HT-29 (cell line): ENCODE measurements at places on chromosomes 7 and 10.

DNA sequence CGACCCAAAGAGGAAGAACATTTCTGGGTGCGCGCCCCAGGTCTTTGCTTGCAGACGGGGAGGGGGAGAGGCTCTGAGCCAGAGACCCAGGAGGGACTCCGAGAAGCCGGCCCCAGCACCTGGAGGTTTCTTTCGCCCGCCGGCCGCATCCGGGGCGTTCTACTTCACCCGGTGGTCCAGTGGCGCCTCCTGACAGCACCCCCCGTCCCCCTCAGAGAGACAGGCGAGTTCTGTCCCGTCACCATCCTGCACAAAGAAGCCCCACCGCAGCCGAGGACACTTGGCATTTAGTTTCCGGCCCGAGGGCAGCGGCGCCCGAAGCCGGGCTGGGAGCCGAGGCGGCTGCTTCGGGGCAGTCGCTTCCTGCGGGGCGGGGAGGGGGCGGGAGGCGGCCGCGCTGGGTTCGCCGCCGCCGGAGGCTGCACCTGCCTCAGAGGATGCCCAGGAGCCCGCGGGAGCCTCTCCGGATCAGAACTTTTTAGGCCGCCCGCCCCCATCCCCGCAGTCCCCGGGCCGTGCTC, at the start of gene TMEM178B:
Gene TMEM178B (plus strand): TSS at position 424 of the 521 bp plus-strand sequence.
- DNase-seq, result peak; percentile 38

DNA sequence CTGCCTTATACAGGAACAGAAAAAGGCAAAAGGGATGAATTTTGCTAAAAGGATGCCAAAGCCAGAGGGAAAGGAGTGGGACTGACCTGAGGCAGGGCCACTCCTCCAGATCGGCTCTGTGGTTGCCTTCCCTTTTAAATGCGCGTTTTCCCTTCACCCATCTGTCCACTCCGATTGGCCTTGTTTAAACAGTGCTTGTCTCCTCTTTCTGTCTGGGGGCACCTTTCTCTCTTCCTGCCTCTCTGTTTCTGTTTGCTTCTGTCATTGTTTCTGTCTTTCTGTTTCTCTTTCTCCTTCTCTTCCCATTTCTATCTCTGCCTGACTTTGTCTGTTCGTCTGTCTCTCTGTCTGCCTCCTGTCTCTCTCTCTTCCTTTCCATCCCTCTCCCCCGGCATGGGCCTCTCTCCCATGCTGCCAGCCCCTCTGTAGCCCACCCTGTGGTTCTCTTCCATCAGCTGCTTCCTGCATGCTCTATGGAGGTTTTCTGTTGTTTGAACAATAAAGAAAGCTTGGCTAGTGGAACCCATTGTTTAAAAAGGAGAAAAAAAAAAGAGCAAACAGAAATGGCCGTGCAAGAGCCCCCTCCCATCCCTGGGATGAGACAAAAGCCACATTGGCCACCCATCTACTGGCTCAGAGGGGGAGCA, 29.5 kb upstream of the HSPB1 start:
- DNase-seq, result no peak

- no peak for DNase-seq
These were observed 40.9 kb downstream of the ARL5B start for GRCh38 chr10:18699849-18700840.

DNA sequence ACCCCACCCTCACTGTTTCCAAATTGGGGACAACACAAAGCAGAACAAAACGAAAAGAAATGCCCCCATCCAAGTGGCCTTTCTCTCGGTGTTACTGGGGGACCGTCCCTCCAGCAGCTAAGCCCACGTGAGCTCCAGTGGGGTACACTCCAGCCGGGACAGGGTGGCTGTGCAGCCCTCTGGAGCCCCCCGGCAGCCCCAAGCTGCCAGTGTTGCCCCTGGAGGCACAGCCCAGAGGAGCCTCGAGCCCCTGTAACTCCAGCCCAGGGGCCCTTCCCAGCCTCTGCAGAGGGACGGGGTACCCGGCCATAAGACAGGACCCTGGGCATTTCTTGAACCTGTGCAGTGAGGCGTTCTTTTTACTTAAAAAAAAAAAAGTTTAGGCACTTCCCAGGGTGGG, 124.5 kb upstream of the KCTD7 start:
- no peak for DNase-seq

DNA sequence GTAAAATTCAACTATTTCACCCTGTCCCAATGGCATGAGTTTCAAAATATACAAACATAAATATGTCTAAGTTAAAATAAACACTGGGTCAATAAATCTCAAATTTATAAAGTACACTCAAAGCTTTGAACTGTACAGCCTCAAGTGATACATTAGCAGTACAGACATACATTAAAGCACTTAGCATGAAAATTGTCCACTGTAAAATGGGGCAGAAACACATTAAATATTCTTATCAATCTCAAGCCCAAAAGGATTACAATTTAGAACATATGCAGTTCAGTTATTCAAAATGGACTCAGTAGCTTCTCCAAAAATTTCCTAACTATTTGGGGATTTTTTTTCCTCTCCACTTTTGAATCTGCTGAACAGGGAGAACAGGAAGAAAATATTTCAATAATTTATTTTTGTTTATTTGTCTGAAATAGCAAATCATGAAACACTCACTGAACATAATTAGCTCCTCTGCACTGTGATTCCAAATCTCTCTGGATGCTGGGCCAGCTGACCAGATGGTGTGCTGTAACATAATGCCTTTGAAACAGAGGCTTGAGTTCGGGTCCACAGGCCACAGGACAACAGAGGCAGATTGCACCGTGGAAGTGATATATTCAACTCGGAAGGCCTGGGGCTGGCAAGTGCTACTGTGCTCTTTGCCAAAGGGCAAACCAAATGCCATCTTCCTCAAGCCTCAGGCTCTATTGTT, 248.9 kb upstream of the LRRN3 start:
- DNase-seq, result no peak

DNA sequence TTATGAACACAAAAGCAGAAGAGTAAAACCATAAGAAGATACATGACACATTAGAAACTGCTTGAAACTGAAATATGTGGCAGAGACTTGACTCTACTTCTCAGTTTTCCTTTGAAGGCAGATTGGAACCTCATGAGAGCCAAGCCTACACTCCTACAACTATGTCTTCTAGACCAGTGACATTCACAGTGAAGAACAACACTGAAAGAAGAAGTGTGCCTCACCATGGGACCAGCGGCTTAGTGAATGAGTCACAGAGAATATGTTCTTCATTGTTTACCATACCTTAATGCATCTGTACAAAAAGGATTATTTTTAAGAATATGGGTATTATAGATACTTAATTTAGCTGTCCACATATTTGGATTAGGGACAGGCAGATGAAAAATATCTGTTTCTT, 248.3 kb downstream of the CDC14C start:
- DNase-seq, result no peak

- peak; percentile 17 for DNase-seq
These were observed 49.8 kb downstream of the KLF6 start for GRCh38 chr10:3735175-3735574.

DNA sequence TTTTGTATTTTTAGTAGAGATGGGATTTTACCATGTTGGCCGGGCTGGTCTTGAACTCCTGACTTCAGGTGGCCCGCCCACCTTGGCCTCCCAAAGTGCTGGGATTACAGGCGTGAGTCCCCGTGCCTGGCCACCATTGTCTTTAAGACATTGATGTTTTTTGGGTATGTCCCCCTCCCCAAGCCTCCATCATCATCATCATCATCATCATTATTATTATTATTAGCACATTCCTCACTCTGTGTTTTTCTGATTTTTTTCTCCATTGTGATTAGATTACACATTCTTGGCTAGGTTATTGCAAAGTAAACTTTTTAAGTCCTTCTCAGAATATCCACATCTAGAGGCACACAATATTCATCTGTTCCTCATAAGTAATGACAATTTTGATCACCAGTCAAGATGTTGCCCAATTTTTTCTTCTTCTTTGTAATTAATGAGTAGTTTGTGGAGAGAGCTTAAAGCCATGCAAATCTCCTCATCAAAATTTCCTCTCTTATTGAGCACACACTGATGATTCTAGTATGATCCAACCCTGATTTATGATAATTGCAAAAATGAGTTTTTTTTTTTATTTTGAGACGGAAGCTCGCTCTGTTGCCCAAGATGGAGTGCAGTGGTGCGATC, 47.5 kb downstream of the EPC1 start:
- DNase-seq, result no peak

GRCh38 chr7:4806983-4807597, 31.7 kb downstream of the AP5Z1 start:
- DNase-seq, result no peak

DNA sequence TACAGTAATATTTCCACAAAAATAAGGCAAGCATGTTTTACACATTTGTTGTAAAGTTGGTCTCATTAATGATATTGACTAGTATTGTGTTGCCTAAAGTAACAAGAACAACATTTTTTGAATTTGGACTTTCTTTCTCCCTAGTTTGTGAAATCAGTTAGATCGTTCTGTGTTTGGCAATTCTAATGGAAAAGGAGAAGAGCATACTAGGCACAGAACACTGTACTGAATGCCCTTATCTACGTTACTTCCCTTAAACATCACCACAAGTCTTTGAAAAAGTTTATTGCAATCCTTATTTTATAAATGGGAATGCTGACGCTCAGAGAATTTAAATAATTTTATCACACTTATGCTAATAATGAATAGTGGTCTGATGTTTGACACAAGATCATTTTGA, 372.2 kb downstream of the EXOC4 start:
- DNase-seq, result no peak

DNA sequence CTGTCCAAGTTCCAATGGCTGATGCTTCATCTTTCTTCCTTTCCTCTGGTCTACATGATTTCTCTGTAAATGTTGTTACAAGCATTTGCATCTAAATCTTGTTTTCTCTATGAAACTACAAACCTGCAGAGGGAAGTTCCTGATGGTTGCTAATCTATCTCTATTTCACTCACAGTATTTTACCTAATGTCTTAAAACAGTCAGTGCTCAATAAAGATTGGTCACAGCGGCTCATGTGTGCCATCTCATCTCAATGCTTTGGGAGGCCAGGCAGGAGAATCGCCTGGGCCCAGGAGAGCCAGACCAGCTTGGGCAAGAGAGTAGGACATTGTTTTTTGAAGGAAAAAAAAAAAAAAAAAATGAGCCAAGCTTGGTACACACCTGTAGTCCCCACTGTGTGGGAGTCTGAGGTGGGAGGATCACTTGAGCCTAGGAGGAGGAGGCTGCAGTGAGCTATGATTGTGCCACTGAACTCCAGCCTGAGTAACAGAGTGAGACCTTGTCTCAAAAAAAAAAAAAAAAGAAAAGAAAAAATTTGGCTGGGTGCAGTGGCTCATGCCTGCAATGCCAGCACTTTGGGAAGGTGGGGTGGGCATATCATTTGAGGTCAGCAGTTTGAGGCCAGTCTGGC, 71.3 kb upstream of the ARMC3 start:
- no peak for DNase-seq

DNA sequence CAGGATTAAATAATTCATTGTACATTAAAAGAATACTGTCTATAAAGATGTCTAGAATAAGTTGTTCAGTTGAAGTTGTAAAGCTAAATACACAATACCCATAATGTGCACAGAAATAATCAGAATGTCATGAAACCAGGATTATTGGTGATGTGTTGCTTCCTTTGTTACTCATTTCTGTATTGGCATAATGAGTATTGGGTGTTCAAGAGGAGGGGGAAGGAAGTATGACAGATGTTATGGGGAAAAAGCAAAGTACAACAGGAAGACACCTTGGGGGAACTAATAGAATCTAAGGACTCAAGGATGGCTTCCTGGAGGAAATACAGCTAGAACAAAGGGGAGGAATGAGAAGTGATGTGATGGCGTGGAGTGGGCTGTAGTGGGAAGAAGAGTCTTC, 15.0 kb downstream of the ANKRD1 start:
- no peak for DNase-seq

GRCh38 chr7:41890631-41891274, 187.9 kb upstream of the INHBA start:
- no peak for DNase-seq

- no peak for DNase-seq
These were observed 25.5 kb upstream of the C10orf67 start for GRCh38 chr10:23370106-23370505.

DNA sequence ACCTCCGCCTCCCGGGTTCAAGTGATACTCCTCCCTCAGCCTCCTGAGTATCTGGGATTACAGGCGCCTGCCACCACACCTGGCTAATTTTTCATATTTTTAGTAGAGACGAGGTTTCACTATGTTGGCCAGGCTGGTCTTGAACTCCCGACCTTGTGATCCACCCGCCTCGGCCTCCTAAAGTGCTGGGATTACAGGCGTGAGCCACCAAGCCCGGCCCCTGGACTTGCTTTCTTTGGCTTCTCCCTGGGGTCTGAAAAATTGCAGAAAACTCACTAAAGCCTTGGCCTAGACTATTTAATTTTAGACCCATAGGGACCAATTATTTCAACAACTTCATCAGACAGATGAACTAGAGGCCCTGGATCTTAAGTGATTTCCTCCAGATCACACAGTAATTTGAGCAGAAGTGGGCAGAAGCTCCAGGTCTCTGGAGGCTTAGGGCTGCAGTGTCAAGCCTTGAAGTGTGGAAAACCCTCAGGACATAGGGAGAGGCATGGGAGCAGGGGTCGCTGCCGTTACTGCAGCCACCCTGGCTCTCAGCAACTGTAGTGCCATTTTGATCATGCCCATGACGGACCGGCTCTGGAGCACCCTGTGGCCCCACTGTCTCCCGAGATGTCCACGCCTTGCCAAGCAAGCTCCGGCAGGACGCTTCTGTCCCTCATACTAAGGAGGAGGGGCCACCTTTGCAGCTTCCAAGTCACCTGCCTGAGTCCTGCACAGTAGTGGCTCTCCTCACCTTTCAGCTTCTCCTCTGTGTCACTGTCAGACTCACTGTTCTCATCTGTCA, 72.4 kb downstream of the DENND2A start:
- DNase-seq, result no peak

GRCh38 chr10:119495545-119495944, 47.0 kb downstream of the RGS10 start:
- no peak for DNase-seq
